RKO (cell line): ENCODE measurements at places on chromosomes 2 and 18.

- DNase-seq: no peak
These were observed 111.6 kb downstream of the RNF144A start for GRCh38 chr2:7028846-7029245.

GRCh38 chr2:150939087-150939486 is 322.6 kb downstream of the RBM43 start:
- no peak for DNase-seq

DNA sequence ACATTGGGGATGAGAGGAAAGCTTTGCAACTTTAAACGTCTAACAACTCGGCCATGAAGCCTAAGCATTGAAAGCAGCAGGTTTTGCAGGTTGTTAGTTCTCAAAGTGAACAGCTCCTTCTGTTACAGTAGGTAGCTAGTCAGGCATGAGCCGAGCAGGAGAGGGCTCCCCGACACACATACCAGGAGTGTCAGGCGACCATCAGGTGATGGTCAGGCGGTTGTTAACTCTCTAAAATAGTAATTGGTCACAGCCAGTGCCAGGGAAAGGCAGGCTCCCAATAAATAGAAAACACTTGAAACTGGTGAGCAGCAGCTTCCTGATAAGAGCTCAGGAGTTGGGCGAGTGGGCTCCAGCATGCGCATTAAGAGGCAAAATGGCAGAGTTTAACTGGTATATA is 53.5 kb upstream of the DAPL1 start:
- DNase-seq: no peak

DNA sequence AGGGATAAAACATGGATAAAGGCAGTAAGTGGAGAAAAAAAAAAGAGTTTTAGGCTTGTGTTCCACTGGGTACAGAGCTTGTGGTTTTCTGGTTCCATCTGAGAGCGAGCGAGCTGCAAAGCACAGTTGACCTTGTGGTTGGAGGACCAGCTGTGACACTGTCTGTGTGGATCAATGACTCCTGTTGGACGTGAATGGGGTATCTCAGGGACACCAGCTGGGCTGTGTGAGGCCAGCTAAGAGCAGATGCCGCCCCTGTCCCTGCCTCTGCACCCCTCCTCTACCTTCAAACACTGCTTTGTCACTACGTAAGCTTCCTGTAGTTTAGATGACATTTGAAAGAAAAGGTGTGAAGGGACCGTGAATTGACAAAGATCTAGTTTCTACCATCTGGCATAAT is 67.8 kb downstream of the QPCT start:
- DNase-seq: no peak

GRCh38 chr2:33484042-33484621 is 7.7 kb downstream of the RASGRP3 start:
- DNase-seq: no peak

- DNase-seq: no peak
These were observed 113.2 kb downstream of the ACKR3 start for GRCh38 chr2:236682651-236683422.

- DNase-seq: no peak
These were observed 72.0 kb downstream of the DOCK10 start for GRCh38 chr2:224970311-224970710.

- DNase-seq: no peak
These were observed 32.9 kb upstream of the RNF149 start for GRCh38 chr2:101341421-101341820.

DNA sequence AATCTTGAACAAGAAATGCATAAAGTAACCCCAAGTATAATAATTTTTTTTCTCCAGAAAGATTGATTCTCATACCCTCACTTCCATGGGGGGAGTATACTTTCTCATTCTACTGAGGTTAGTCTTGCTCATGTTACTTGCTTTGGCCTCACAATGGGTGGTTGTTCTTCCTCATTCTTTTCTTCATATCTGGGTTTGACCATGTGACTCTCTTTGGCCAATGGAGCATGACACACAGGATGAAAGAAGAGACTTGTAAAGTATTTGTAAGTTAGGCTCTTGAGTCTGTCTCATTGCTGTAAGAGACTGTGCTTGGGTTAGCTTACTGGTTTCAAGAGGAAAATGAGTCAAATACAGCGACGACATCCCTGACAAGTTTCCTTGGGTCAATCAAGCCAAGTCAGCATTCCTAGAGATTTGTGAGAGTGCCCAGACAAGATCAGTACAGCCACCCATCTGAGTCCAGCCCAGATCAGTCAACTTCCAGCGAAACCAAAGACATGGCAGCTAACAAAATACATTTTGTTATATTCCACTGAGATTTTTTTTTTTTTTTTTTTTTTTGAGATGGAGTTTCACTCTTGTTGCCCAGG is 970.2 kb downstream of the BCL11A start:
- no peak for DNase-seq

DNA sequence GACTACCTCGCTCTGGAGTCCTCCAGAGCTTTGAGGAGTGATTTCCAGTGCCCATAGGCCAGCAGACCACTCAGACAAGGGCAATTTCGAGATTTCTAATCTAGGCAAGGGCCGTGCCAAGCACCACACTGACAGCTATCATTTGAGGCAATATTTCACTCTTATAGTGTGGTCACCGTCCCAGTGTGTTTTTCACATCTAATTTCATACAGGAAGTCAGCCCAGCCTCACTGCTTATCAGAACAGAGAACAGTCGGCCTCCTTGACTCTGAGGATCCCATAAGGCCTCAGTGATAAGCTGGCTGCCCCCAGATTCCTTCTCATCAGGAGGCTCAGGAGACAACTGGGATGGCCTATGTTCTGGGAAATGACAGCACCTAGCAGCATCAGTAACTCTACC is 581 bp downstream of the CAPN14 start:
- DNase-seq: no peak

DNA sequence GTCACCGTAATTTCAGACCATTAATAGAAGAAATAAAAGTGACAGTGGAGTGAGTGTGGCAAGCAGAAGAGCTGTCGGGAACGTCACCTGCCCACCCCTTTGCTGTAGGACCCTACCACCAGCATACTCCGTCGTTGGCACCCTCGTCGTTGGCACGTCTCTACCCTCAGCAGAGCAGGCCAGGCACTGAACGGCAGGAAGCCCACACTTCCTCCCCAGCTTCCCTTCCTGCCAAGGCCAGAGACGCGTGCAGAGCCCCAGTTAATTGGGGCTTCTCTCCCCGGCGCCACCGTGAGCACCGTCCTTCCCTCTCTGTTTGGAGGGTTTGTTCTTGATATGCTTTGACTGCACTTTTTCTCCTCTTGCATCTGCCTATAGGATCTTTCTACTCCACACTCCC is 27.0 kb upstream of the NFATC1 start:
- DNase-seq: no peak

- no peak for DNase-seq
These were observed 911 bp upstream of the PTPRM start for GRCh38 chr18:7566244-7566566.

DNA sequence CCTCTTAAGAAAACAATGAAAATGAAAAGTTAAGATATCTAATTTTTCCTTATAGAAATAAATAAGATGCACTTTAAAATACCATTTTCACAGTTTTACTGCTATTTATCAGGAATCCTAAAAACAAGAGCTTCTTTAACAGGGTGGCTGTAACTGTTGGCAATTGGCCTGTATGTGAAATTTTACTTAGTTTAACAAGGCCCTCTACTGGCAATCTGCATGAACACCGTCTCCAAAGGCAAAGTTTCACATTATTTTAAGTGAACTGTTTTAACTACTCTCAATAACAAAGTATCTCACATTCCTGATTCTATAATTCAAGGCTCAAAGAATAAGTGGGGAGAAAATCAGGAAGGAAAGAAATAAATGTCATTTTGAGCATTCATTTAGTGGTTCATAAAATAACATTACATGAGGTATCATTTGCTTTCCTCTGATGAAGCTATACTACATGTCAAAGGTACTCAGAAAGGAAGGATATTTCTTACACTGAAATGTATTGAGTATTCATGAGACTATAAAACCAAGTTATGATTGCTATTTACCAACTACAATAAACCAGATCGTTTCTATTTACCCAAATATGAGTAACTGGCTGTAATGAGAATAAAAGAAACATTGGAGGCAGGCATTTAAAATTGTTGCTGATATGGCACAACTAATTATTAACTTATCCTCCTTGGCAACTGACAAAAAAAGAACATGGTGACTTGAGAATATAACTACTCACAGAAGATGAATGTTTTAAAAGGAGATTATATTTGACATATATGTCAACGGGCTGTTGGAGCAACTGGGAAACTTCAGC is 7.0 kb downstream of the NCKAP5 start:
- DNase-seq: peak; percentile 66

- DNase-seq: peak; percentile 11
These were observed 71.5 kb downstream of the THADA start for GRCh38 chr2:43524177-43524965.

DNA sequence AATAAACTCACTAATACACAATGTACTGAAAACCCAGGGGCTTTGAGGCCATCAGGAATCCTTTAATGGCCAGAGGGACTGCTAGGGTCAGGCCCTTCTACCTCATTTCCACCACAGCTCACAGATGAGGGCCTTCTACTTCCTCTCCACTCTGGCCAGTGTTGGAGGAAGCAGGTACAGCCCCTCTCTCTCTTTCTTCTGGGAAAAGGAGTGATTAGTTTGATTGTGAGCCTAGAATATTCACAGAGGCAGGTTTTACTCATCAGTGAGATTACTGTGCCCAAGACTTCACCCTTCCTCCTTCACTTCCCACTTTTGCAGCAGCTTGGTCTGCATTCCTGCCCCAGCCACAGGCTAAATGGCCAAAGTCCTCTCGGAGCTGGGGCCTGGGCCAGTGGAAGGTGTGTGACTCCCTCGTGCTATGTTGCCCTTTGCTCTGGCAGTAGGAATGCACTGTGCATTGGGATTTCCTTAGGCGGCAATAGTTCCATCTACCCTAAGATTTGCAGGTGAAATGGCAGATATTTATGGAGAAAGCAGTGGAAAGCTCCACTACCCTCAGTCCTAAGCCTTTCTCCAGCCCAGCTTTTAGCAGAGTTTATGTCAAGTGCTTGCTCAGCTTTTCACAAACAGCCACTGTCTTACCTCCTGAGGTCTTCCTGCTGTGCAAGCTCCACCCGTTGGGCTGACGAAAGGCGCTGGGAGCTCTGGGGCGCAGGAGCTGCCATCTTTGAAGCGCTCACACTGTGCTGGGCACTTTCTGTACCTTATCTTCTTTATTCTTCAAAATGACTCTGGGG is 36.2 kb upstream of the YES1 start:
- no peak for DNase-seq

GRCh38 chr2:121994238-121995206 is 239.1 kb downstream of the TSN start:
- no peak for DNase-seq

GRCh38 chr2:48345176-48345575 is 184.8 kb upstream of the STON1 start:
- no peak for DNase-seq

DNA sequence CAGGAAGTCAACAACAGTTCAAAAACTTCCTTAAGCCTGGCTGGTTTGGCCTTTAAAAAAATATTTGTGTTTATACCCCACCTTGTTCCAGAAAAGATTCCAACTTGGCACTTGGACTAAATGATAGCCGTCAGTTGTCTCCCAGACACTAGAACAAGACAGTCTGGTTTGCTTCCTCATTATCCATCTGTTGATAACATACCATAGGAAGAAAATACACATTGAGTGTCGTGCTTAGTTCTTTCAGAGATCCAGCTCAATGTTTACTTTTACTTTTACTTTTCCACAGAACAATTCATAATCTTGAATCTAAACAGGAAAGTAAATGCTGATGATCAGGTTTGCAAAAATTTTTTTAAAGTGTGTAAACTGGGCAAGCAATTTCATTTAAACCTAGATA is 2.4 kb upstream of the VPS54 start:
- DNase-seq: no peak

DNA sequence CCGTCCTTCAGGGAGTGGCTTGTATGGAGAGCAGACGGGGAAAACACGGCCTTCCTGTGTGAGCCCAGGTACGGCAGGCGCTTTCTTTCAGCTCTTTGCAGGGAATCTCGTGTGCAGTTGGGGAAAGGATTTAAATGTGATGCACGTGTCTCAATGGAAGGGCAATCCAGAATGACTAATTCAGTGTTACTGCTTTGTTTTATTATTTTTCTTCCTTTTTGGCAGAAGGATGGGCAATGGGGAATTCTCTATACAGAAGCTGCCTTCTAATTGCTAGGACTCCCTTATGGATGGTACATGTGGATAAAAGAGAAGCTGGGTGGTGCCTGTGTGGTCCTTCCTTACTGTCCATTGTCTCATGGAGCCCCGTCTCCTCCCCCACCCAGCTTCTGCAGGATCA is 107.4 kb downstream of the WDSUB1 start:
- DNase-seq: no peak

- no peak for DNase-seq
These were observed 228.7 kb downstream of the IKZF2 start for GRCh38 chr2:212922701-212923100.

DNA sequence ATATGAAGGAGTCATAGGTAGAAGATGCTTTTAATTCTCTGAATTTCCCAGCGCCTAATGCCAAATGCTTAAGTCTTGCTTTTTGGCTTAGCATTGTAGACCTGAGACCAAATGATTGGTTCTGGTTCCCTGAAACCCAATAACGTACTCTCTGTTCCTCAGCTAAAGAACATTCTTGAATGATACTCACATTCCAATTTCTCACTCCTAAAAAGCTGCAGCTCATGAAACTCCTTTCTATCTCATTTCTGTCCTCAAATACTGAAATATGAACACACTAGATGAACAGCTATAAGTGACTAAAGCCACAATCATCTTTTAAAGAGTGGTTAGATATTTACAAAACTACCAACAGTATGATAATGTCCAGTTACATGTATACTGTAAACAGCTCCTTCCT is 272.1 kb downstream of the SLC8A1 start:
- DNase-seq: no peak

GRCh38 chr2:182862091-182862490 is 4.3 kb downstream of the FRZB start:
- DNase-seq: no peak

DNA sequence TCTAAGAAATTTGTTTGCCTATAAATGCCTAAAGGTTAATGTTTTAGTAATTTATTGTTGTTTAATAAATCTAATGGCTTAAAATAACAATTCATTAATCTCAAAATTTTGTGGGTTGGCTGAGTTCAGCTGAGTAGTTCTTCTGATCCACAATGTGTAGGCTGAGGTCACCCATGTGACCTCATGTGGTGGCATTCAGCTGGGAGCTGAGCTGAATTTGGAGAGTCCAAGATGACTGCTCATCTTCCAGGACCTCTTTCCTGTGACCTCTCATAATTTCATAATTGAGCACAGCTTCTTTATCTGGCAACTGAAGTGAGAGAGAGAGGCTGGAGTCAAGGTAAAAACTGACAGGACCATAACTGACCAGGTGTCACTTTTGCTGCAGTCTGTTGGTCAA is 132.4 kb downstream of the TXNL1 start:
- DNase-seq: no peak

DNA sequence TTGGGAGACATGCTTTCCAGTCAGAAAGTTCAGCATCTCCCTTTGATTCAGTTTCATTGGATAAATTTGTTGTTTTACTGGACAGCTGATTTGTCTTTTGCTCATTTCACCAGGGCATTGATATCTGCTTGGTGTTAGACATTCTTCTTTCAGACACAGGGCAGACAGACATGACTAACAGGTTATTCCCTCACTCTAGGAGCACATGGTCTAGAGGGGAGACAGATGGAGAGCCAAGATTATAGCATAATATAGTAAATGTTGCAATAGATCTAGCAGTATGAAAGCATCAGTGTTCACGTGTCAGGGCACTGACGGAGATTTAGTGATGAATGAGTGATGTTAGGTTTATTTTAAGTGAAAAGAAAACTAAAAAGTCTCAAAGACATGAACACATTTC is 187.0 kb upstream of the CYRIA start:
- DNase-seq: no peak

- DNase-seq: no peak
These were observed 5.6 kb downstream of the PPP4R1 start for GRCh38 chr18:9608728-9609127.

- peak; percentile 66 for DNase-seq
These were observed 664 bp downstream of the CAMKMT start for GRCh38 chr2:44362207-44363015.
